ENCODE measurements at places on chromosomes 7 and 10.

GRCh38 chr7:44110719-44111635, 6.8 kb downstream of the AEBP1 start:
- no peak for DNase-seq

DNA sequence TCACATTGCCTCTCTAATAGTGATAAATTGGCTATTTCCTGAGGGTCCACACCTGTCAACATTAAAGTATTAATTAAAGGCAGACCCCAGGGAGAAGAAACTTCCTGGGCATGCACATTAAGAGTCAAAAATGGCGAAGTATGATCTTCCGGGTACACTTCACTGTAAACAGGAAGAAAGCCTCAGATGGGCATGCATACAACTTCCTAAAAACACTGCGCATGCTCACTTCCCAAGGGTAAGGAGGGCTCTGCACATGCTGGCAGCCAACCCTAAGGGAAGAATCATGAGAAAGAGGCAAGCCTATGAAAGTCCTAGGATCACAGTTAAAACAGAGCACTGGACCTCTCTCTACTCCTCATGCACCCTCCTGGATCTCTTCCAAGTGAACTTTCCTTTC, 80.1 kb upstream of the IMMP2L start:
- no peak for DNase-seq

DNA sequence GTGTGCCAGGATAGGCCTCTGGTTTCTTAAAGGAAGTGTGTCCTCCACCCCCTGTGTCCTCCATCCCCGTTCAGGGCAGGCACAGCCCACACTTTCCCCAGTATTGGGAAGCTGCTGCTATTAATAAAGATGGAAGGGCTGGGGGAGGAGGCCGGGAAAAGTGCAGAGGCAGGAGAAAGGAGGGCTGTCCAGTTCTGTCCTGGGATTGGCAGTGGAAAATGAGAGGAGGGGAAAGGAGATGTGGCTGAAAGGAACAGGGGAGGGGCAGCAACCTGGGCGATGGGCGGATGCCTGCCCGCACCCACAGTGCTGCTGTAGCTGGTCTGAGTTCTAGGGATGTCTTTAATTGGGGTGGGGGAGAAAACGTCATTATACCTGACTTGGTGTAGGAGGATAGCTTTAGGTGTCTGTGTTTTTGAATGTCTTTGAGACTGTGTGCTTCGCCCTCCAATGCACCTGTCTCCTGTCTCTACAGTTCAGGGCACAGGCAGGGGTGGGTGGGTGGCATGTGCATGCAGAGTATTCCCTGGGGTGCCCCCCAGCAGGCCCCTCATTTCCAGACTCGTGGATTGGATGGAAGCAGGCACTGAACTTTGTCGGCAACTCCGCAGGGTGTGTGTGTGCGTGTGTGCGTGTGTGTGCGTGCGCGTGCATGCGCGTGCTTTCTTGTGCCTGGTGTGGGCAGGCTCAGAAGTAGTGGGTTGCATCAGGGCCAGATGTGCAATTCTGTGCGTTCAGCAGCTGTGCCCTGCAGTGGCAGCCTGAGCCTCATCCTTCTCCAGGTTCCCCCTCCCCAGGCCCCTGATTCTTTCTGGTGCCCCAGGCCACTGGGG, 2.5 kb downstream of the TRIM8 start:
- DNase-seq, result no peak

DNA sequence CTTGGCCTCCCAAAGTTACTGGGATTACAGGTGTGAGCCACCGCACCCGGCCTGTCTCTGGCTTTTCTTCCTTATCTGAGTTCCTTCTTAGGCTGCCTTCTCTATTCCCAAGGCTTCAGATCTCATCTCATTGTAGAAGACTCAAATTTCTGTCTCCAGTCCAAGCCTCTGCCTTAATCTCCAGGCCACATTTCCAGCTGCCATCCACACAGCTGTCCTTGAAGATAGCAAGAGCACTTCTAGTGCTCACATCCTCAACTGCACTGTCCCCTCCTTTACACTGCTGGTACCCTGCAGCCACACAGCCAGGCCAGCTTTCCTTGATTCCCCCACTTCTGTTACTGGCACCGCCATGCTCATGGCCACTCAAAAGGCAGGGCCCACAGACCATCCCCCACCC, 35.6 kb downstream of the POLL start:
- DNase-seq, result no peak

DNA sequence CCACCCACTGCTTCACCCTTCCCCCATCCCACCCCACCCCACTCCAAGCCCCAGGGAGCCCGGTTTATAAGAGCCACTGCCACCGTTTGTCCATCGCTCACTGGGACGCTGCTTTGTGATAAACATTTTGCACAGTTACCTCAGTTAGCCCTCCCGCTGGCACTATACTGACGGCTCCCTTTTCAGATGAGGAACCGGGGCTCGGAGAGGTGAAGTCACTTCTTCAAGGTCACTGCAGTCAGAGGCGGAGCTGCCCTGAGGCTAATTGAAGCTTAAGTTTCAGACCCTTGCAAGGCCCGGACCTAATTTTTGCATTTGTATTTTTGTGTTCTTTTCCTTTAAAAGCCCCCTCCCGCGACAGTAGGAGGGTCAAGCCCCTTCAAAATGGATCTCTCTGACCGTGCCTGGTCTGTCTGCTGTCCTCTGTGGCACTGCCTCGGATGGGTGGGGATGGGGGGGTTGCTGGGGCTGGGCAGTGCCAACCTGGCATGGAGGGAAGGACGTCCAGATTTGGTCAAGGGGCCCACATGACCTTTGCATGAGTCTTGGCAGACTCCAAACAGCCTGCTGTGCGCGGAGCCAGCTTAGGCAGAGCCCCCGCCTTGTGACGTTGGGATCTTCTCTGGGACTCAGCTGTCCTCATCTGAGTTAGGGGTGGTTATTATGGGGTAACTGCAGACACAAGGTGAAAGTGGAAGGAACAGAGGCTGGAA, 17.7 kb upstream of the NODAL start:
- no peak for DNase-seq

DNA sequence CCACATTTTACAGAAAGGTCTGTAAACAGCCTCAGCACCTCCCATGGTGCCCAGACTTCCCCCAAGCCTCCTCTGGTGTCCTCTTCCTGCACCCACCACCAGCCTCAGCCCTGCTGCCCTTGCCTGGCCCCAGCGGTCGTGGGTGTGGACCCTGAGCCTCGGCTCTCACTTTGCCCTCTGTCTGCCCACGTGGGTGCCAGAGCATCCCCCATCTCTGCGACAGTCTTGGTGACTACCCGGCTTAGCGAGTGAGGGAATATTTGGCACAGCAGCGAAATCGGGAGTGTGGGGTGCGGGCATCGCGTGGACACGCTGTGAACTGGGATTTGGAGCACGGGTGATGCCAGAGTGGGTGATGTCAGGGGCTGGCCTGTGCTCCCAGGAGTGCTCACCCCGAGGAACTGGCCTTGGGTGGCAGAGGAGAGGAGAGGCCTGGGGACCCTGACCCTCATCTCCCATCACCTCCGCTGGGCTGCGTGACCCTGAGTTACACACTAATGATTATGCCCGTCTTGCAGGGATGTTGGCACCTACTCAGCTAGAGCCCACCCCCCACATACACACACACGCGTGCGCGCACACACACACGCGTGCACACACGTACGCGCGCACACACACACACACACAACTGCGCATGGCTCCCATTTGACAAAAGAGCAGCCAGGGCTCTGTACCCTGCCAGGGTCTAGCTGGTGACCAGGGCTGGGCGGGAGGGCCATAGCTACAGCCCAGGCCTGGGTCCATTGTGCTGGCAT, 8.7 kb downstream of the ELFN1 start:
- DNase-seq, result no peak

DNA sequence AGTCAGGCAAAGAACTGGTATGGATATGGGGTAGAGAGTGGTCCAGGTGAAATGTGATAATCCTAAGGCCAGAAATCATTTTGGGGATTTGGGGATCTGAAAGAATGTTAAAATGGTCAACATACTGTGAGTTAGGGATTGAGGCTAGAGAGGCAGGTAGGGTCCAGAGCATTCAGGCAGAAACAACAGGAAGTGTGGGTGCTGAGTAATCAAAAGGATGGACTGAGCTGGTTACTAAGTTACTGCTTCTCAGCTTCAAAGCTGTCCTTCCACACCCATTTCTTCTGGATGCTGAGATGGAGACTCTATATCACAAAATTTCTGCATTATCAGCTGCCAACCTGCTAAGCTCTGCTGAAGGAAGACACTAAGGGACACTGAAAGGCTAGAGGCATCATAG, 30.6 kb upstream of the PRKCQ start:
- no peak for DNase-seq

- no peak for DNase-seq
Measured at GRCh38 chr10:9709849-9710248, 1307.8 kb upstream of the CELF2 start.

Measured in stimulated activated CD8-positive, alpha-beta memory T cell treated with anti-CD3 and anti-CD28 coated beads, Interleukin-4, amount 100 ng/mL, for 1 hour (primary cell).